Left lung (tissue), 14 donors: ENCODE measurements at places on chromosomes 5 and 9. TPM values are rescaled to one million over a fixed set of nuclear protein-coding genes. Genes with fewer than 3 reads are reported as not detected.
A peak's percentile ranks its signal among the peaks of the same experiment; 100 is the strongest.

Gene AGXT2
- not detected for total RNA-seq

Gene PITX1
- total RNA-seq, result 0.18 TPM

DNA sequence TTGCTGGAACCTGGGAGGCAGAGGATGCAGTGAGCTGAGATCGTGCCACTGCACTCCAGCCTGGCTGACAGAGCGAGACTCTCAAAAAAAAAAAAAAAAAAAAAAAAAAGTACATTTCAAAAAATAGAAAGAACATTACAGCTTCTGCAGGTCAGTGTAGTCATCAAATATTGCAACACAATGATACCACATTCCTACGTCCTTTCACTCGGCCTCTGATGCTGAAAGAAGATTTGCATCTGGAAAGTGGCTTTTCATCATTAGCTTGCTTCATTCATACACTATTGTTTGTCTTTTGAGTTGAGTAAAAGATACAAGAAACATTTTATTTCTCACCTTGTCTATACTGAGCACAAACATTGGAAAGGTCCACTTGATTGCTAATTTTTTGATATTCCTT is 59.6 kb upstream of the CPLANE1 start:
- no peak for DNase-seq

Gene PRR16
- 4.9 TPM for total RNA-seq

- no peak for DNase-seq
Measured at GRCh38 chr9:136100700-136101614, 5.9 kb upstream of the NACC2 start.

Gene SEPTIN8
- total RNA-seq, result 53.8 TPM

Gene TLE1
- 29.2 TPM for total RNA-seq

DNA sequence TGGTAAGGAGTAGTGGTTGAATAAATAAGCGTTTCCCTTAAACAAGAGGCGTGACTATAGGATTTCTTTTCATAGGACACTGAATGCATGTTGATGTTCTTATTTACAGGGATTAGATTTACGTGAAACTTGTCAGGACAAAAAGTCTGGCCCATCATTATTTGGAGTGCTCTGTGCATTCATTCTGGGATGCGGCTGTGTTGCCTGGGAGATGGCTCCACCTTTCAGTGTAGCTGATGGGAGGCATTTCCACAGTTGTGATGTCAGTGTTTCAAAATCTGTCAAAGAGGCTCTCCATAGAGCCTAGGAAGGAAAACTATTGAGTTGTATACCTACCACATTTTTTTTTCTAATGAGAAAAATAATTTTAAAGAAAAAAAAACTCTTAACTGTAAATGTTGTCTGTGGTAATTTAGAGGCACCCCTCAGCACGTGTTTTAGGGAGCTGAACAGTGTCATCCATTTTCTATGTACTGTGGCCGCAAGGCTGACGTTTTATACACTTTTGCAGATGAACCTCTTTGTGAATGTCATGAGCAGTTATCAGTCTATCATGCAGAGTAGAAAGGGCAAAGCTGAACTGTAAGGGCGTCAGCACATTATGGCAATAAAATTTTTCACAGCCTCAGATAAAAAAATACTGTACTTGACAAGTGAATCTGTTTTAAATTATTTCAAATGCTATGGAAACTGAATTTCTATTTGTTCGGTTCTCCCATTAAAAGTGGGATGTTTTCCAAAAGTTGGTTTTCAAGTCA is 202.7 kb downstream of the PBX3 start:
- DNase-seq, result no peak

DNA sequence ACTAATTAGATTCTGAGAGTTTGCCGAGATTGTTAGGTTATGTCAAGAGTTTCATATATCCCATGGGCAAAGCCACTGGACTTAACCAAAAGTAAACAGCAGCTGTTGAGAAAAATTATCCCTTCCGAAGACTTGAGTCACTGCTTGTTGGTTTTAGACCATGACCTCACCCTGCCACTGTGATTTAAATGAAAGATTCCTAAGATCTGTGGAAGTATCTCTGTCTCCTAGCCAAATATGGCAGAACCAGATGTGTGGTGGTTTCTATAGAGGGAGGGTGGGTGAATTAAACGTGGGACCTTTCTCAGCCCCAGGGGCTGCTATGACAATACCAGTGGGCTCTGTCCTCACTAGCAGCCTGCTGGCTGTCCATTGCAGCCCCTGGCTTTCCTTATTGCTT is 19.3 kb downstream of the DMRT3 start:
- DNase-seq, result no peak

DNA sequence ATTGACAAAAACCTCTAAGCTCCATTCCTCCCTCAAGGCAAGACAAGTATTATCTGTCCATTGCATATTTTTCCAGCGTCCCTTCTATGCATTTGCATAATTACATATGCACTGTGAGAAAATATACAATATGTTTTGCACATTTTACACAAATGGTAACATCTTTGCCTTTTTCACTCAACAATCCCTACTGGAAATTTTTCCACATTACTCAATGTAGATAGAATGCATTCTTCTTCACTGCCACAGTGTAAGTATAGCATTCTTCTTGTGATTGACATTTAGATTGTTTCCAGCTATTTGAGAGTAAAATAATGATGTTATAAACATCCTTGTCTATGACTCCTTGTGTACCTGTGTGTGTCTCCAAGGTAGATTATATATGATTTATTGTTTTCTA is 205.0 kb downstream of the SLIT3 start:
- no peak for DNase-seq

GRCh38 chr9:647522-647921 is 194.0 kb upstream of the DMRT1 start:
- no peak for DNase-seq

DNA sequence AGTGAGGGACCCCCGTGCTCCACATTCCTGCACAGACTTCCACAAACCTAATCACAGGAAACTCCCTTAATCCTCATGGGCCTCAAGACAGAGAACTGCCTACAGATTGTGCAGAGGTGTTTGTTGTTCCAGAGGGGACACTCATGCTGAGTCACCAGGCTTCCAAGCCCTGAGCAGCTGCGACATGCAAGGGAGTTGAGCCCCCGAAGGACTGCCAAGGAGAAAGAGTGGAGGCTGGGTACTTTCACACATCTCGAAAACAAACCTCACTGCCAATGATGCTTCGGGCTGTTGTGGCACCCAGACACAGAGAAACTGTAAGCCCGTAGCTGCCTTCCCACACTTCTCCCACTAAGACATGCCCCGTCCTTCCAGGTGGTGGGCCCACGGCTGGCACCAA is 480.8 kb downstream of the CDH12 start:
- peak; percentile 39 for DNase-seq
